Left ventricle myocardium inferior (tissue), 1 donor: ENCODE measurements at places on chromosomes 3 and 15. TPM values are rescaled to one million over a fixed set of nuclear protein-coding genes. Genes with fewer than 3 reads are reported as not detected.

GRCh38 chr3:65633018-65633638, 405.6 kb downstream of the MAGI1 start:
- H3K27me3 ChIP-seq = no peaks in the 10 kb centered on the region
- no peak overlapping the region for H3K4me3 ChIP-seq
- H3K4me1 ChIP-seq = peaks cover 14% of the 10 kb centered on the region
- H3K36me3 ChIP-seq = no peaks in the 10 kb centered on the region
- H3K27ac ChIP-seq = no peak overlapping the region

DNA sequence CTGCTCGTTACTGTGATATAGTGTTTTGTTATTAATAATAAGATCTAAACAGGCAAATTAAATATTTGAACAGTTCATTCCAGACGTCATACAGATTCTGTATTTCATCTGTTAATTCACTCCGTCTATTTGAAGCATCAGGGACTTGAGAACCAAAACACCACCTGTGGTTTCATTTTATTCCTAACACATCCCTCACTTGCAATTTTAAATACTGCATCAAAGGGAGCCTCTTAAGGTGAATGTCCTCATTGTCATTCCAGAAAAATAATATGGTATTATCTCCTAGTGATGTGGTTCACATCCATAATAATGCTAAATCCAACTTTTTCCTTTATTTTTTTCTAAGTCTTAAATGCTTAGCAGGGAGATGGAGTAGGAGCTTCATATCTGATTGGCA, 1390.9 kb upstream of the CADM2 start:
- no peaks in the 10 kb centered on the region for H3K36me3 ChIP-seq
- H3K4me3 ChIP-seq = no peak overlapping the region
- no peak for DNase-seq
- H3K27ac ChIP-seq = no peak overlapping the region
- no peaks in the 10 kb centered on the region for H3K27me3 ChIP-seq
- H3K4me1 ChIP-seq = no peaks in the 10 kb centered on the region

- DNase-seq = no peak
- no peaks in the 10 kb centered on the region for H3K36me3 ChIP-seq
- H3K27me3 ChIP-seq = peaks cover 34% of the 10 kb centered on the region
- H3K4me3 ChIP-seq = no peak overlapping the region
- H3K4me1 ChIP-seq = peaks cover 15% of the 10 kb centered on the region
Measured at GRCh38 chr15:70196372-70197316, 98.9 kb upstream of the TLE3 start.

DNA sequence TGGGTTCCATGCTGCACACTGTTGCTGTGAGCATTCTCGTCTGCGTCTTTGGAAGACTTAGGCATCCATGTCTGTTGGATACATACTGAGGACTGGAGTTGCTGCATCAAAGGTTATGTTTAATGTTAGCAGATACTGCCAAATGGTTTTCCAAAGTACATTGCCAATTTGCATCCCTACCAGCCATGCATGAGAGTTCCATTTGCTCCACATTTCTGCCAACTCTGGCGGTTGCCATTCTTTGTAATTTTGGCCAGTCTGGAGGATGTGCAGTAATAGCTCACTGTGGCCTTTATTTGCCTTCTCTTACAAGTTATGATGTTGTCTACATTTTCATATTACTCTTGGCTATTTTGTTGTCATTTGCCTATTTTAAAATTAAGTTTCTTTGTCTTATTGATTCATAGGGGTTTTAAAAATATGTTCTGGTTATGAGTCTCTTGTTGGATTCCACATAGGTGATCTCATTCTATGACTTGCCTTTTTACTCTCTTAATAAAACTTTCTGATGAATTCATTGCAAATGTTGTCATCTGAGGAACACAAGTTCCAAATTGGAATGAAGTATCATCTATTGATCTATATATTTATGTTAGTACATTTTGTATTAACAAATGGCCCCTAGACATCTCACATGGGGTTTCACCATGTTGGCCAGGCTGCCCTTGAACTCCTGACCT, 42.1 kb downstream of the FBLN2 start:
- peaks cover 23% of the 10 kb centered on the region for H3K27me3 ChIP-seq
- no peaks in the 10 kb centered on the region for H3K36me3 ChIP-seq
- no peak for DNase-seq
- H3K27ac ChIP-seq = no peak overlapping the region
- no peak overlapping the region for H3K4me3 ChIP-seq

DNA sequence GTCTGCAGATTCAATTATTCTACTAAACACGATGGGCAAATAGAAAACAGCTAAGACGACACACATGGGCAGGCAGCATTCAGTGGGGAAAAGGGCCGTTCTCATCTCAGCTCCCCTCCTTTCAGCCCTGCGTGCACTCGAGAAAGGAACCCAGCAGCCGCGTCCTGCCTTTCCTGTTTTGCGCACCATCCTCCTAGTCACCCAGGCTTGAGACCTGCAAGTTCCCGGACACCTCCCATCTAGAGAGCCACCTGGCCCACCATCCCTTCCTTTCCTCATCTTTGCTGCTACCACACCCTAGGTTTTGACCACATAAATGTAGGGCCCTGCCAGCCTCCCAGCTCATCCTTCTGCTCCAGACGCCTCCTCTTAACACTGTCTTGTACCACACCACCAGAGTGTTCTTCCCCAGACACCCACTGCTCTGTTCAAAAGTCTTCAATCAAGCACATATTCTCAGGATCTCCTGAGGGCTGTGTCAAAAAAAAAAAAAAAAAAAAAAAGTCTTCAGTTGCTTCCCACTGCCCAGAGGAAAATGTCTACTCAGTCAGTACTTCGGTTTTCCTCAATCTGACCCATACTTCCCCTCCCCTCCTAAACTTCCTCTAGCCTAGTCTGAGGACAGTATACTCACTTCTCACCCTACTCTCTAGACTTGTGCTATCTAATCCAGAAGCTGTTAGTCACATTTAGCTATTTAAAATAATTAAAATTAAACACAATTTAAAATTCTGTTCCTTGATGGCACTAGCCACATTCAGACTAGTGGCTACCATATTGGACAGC, 182.0 kb downstream of the STT3B start:
- no peak overlapping the region for H3K4me3 ChIP-seq
- DNase-seq = no peak
- no peaks in the 10 kb centered on the region for H3K27me3 ChIP-seq
- H3K36me3 ChIP-seq = no peaks in the 10 kb centered on the region
- H3K4me1 ChIP-seq = no peaks in the 10 kb centered on the region

- no peaks in the 10 kb centered on the region for H3K4me1 ChIP-seq
- no peaks in the 10 kb centered on the region for H3K36me3 ChIP-seq
- no peak overlapping the region for H3K27ac ChIP-seq
- no peak for DNase-seq
- no peaks in the 10 kb centered on the region for H3K27me3 ChIP-seq
- no peak overlapping the region for H3K4me3 ChIP-seq
Measured at GRCh38 chr3:98151241-98151640, 4.0 kb downstream of the OR5H14 start.

DNA sequence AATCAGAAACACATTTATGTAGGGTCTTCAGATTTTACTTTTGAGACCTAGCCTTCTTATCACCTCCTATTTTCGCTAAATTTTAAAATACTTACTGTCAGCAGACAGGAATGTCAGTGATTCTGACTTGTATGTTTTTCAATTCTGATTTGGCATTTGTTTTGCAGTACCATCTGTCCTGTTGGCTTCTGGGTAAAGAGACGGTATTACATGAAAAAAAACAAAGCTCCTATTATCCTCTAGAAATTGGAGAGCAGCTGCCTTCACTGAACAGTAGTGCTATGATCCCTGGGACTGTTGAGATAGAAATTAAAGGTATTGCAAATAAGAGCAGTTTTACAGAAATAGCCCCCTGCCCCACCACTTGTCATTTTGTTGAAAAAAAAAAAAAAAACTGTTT, 8.4 kb downstream of the ARMC8 start:
- peaks cover 4% of the 10 kb centered on the region for H3K36me3 ChIP-seq
- no peak overlapping the region for H3K4me3 ChIP-seq
- no peak overlapping the region for H3K27ac ChIP-seq
- DNase-seq = no peak

ELL3 gene
- total RNA-seq = 0.82 TPM

GRCh38 chr15:63759752-63760151, 74.0 kb downstream of the HERC1 start:
- peak overlapping the region; percentile 9 for H3K27ac ChIP-seq
- peaks cover 29% of the 10 kb centered on the region for H3K36me3 ChIP-seq
- no peak for DNase-seq
- no peaks in the 10 kb centered on the region for H3K27me3 ChIP-seq
- H3K4me3 ChIP-seq = no peak overlapping the region
- H3K4me1 ChIP-seq = peaks cover 52% of the 10 kb centered on the region

LRRIQ4 gene
- not detected for total RNA-seq

DNA sequence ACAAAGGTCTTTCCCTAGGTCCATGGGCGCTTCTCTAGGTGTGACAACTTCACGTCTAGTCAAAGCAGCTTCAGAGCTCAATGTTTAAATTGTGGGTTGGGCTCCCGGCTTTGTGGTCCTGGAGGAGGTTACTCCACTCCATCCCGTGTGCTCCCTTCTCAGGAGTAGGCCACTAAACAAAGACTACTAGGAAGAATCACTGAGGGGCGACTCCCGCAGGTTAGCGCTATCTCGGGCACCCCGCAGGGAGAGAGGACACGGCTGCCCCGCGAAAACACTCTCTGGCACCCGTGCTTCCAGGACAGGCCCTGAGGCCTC, 500 bp downstream of the PARP6 start:
- peak overlapping the region; percentile 94 for H3K27ac ChIP-seq
- no peak for DNase-seq
- no peaks in the 10 kb centered on the region for H3K27me3 ChIP-seq
- peaks cover 17% of the 10 kb centered on the region for H3K36me3 ChIP-seq
- peak overlapping the region; percentile 94 for H3K4me3 ChIP-seq

CTDSPL gene
- total RNA-seq = 56.3 TPM

MCCC1 gene
- 47.7 TPM for total RNA-seq

DNA sequence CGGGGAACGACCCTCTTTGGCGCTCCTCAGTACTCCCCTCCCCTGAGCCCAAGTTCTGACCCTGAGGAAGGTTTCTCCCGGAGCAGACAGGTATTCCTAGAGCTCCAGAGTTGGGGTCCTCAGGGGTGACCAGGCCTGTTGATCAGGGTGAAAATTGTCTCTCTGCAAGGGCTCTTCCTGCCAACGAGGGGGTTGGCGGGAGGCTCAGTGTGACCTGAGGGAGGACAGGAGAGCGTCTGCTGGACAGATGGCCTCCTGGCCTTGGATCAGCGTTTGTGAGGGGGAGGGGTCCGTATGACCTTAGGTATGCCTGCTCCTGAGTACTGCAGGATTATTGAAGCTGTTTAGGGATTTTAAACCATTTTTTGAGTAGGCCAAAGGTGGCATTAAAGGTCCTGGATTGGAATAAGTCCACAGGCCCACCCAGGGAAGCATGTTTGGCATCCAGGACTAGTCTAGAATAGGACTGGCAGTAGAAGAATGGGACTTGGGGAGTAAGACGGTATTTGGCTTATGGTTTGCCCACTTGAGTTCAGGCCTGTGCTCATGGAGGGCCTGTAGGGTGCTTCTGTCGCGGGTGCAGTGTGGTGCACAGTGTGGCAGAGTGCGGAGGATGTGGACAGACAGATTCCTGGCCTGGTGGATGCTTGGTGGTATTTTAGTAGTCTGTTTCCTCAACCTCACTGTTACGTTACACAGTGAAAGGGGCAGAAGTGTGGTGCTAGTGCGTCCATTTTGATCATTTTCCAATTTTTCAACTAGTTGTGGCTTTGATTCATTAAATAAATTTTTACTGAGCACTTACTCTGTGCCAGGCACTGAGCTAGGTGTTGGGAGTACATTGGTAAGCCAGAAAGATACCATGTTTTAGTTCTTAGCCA, 959 bp downstream of the ZNF592 start:
- H3K4me1 ChIP-seq = peaks cover 88% of the 10 kb centered on the region

DNA sequence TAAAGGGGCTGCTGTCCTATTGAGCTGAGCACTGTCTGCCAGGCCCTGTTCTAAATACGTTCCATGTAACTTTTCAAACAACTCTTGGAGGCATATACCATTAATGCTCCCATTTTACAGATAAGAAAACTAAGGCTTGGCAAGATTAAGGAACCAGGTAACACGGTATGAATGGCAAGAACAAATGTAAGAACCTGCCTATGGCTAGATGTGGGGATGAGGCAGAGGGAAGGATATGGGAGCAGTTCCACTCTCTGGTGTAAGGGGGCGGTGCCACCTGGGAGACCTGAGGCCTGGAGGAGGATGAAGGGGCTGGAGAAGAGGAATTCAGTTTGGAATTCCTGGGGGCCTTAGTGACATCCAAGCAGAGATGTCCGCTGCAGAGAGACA, 3.8 kb upstream of the LMAN1L start:
- no peak overlapping the region for H3K27ac ChIP-seq
- no peak overlapping the region for H3K4me3 ChIP-seq
- no peaks in the 10 kb centered on the region for H3K27me3 ChIP-seq
- peaks cover under 1% of the 10 kb centered on the region for H3K36me3 ChIP-seq
- no peak for DNase-seq

GRAMD1C gene
- 2.0 TPM for total RNA-seq

GRCh38 chr3:192038726-192039125, 577.8 kb downstream of the PYDC2 start:
- H3K4me1 ChIP-seq = no peaks in the 10 kb centered on the region
- H3K36me3 ChIP-seq = no peaks in the 10 kb centered on the region

GRM7 gene
- not detected for total RNA-seq

KLHL18 gene
- total RNA-seq = 54.7 TPM

- H3K27ac ChIP-seq = no peak overlapping the region
- no peak for DNase-seq
- H3K4me1 ChIP-seq = no peaks in the 10 kb centered on the region
- no peak overlapping the region for H3K4me3 ChIP-seq
Measured at GRCh38 chr3:158974904-158975303, 173.1 kb downstream of the MFSD1 start.

- H3K36me3 ChIP-seq = no peaks in the 10 kb centered on the region
- no peak for DNase-seq
- H3K4me1 ChIP-seq = peaks cover 7% of the 10 kb centered on the region
Measured at GRCh38 chr3:2513986-2514385, 415.3 kb downstream of the CNTN4 start.

- no peak for DNase-seq
- no peak overlapping the region for H3K27ac ChIP-seq
- H3K4me1 ChIP-seq = peaks cover 7% of the 10 kb centered on the region
- H3K36me3 ChIP-seq = no peaks in the 10 kb centered on the region
- no peaks in the 10 kb centered on the region for H3K27me3 ChIP-seq
Measured at GRCh38 chr3:157065201-157065600, 94.7 kb downstream of the CCNL1 start.

- no peak for DNase-seq
- no peaks in the 10 kb centered on the region for H3K27me3 ChIP-seq
- H3K4me1 ChIP-seq = no peaks in the 10 kb centered on the region
- no peak overlapping the region for H3K4me3 ChIP-seq
- H3K27ac ChIP-seq = no peak overlapping the region
- H3K36me3 ChIP-seq = no peaks in the 10 kb centered on the region
Measured at GRCh38 chr3:161333696-161334095, 37.6 kb downstream of the SPTSSB start.

REC114 gene
- 1.4 TPM for total RNA-seq

DNA sequence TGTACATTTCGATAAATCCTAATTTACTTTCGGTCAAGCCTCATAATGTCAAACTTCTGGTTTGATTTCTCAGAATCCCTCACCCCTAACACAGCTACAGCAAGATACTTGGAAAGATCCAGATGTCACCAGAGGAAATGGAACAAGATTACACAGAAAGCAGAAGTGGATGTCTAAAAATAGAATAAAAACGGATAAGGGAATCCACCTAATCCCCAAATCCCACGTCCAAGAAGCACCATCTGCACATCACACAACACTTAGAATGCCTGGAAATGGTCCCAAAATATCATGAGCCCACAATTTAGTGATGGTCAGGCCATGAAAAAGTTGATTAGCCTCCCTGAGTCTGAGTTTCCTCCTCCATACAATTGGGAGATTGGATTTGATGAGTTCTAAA, 61.7 kb downstream of the AGTR1 start:
- H3K4me1 ChIP-seq = no peaks in the 10 kb centered on the region
- no peaks in the 10 kb centered on the region for H3K27me3 ChIP-seq
- no peak for DNase-seq
- no peak overlapping the region for H3K27ac ChIP-seq
- H3K36me3 ChIP-seq = no peaks in the 10 kb centered on the region
- H3K4me3 ChIP-seq = no peak overlapping the region
